HT1080 (cell line): ENCODE measurements at places on chromosomes 7 and 10. TPM values are rescaled to one million over a fixed set of nuclear protein-coding genes. Genes with fewer than 3 reads are reported as not detected.

GRCh38 chr10:89861199-89861573 lies 159.8 kb downstream of the KIF20B start:
- DNase-seq, result no peak

DNA sequence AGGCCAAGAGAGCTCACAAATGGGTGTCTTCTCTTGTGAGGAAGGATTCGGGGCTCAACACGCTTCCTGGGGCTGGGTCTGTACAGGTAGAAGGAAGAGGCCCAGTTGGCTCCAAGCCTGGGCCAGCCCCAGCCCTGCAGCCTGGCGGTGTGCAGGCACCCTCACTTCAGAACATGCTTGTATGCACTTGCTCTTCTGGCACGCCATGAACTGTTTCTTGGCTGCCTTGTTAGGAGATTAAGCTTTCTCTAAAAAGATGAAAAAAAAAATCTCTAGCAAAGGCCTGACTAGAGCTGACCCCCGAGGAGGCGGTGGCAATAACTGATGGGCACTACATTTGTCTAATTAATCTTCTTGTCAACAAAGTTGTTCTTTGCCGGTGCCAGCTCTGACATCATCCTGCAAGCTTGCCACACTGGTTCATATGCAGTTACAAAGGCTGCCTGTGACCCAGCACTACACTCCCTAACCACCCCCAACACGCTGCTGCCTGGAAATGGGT lies 94.7 kb downstream of the WDR11 start:
- DNase-seq, result no peak

GRCh38 chr10:102504179-102504975 lies 605 bp downstream of the SUFU start:
- peak; percentile 10 for DNase-seq

GRCh38 chr7:42189535-42189934 lies 47.5 kb downstream of the GLI3 start:
- peak; percentile 46 for DNase-seq

- no peak for DNase-seq
These were observed 360.8 kb downstream of the CRPPA start for GRCh38 chr7:16060502-16060901.

GRCh38 chr7:27048438-27048837 lies 47.4 kb downstream of the HOXA1 start:
- no peak for DNase-seq

DNA sequence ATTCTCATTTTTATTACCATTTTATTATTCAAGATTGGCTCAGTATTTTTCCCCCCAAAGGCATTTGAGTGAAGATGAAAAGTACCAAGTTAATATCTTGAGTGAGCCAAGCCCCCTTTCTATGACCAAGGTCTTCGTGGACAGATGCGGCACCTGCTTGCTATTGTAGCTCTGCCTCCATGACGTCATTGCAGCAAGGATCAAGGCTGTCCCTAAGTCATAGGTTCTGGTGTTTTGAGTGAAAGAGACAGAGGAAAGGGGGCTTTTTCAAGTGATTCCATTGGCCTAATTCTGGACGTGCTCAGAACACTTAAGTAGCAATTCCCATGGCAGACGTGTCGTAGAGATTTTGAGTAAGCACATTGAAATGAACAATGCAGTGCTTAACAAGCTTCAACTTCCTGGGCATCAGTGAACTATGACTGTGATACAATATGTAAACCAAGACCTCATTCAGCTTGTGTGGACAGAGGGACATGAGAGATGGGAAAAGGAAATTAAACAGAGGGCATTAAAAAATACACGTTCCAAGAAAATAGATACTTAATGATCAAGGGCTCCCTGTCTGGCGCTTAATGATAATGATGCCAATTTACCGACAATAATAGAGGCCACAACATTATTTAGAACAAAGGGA lies 248.7 kb upstream of the NPVF start:
- no peak for DNase-seq

DNA sequence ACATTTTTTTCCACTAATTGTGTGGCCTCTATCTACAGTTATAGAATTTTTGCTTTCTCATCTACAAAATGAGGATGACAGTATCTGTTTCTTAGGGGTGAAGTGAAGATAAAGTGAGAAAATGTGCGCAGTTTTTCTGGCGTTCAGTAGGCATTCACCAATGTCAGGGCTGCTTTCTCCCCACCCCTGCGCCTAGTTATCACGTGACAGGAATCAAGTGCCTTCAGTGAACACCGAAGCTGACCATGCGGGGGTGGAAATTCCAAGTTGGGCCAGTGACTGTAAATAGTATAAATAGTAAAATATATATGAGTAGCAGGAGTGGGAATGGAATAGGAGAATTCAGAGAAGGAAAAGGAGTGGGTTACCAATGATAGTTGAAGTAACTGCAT lies 77.4 kb downstream of the TAF3 start:
- no peak for DNase-seq

ENKUR gene
- 0.26 and 0.53 TPM in 2 replicates for total RNA-seq
